ENCODE measurements at places on chromosomes 1 and 21. TPM values are rescaled to one million over a fixed set of nuclear protein-coding genes. Genes with fewer than 3 reads are reported as not detected.

The ADIPOR1 gene
- total RNA-seq = 83.9 TPM

The LCE1C gene
- total RNA-seq = not detected

The GSTM1 gene
- total RNA-seq = not detected

- no peak overlapping the region for H3K27ac ChIP-seq
- H3K36me3 ChIP-seq = peaks cover 2% of the 10 kb centered on the region
- H3K4me3 ChIP-seq = no peak overlapping the region
- DNase-seq = no peak
Observed at GRCh38 chr1:25675729-25676476, 59.3 kb downstream of the MAN1C1 start.

Measured in IMR-90 (cell line).